Erythroblast (primary cell): ENCODE measurements at places on chromosomes 2 and 18.

DNA sequence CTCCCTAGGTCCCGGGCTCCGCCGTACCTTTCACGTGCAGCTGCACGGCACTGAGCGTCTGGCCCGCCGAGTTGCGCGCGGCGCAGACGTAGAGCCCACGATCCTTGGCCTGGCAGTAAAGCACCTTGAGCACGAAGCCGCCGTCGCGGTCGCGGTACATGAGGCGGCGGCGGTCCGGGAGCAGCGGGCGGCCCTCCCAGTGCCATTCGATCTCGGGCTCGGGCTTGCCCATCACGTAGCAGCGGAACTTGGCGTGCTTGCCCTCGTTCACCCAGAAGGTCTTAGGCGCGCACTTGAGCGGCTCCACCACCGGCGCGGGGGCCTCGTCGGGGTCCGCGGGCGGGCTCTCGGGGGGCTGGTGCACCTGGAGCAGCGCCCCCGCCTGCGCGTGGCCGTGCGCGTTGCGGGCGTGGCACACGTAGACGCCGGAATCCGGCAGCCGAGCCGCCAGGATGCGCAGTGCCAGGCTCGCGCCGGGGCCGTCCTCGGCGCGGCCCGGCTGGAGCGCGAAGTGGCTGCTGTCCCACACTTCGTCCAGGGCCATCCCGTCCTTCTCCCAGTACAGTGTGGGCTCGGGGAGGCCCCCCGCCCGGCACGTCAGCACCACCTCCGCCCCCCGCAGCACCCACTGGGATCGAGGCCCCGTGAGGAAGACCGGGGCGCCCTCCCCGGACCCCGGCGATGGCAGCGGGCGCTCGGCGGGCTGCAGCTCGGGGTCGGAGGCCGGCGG lies 980 bp downstream of the OBSL1 start:
- peak; percentile 42 for DNase-seq

GRCh38 chr2:28621172-28622100 lies 125.6 kb downstream of the PLB1 start:
- peak; percentile 33 for DNase-seq

DNA sequence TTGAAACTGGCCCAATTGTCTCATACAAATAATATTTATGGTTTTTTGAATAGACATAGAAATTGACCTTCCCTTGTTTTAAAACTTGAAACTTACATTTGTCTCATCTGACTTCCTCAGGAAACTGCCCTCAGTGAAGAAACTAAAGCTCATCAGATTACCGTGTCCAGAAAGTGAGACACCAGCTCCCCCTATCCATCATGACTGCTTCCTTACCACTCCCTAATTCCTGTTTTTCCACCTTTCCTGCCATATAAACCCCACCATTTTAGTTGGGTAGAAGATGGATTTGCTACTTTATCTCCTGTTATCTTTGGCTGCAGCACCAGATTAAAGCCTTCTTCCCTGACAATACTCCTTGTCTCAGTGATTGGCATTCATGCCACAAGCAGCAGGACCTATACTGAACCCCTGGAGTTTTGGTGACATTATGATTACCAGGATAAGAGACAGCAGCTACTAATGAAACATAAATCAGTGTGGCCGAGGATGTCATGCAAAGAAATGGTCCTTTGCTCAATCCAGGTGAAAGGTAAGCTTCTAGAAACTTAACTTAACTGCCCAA lies 1627.6 kb upstream of the ZEB2 start:
- DNase-seq = no peak

- no peak for DNase-seq
Measured at GRCh38 chr2:50723286-50723938, 308.5 kb downstream of the NRXN1 start.

DNA sequence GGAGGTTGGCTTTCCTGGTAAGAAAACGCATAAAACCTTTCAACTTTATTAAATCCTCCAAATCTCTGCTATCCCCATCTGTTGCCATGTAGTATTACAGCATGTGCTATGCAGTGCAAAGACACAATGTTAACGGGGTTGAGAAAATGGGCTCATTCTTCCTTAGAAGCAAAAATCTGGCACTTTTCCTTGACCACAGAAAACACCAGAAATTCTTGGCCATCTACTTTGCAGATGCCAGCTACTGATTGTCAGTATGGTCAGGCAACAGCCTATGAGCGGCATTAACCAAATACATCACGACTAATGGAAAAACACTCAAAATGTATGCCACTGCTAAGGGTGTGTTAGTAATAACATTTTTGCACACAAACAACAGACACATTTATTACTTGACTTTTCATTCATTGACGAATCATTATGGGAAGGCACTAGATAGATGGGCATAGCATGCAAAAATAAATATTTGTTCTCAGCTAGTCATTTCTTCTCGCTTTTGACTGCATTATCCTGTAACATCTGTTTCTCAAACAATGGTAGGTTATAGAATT lies 65.2 kb upstream of the CRIM1 start:
- DNase-seq = no peak
